ENCODE measurements at places on chromosomes 2 and 18. TPM values are rescaled to one million over a fixed set of nuclear protein-coding genes. Genes with fewer than 3 reads are reported as not detected.

- no peak for DNase-seq
These were observed 214.6 kb downstream of the RDH14 start for GRCh38 chr2:18345848-18346247.

- no peak for DNase-seq
These were observed 64.5 kb downstream of the ANKRD44 start for GRCh38 chr2:197245829-197246804.

GRCh38 chr18:48290162-48290926 lies 118.8 kb downstream of the ZBTB7C start:
- no peak for DNase-seq

- no peak for DNase-seq
These were observed 52.3 kb downstream of the SOS1 start for GRCh38 chr2:39068299-39069135.

DNA sequence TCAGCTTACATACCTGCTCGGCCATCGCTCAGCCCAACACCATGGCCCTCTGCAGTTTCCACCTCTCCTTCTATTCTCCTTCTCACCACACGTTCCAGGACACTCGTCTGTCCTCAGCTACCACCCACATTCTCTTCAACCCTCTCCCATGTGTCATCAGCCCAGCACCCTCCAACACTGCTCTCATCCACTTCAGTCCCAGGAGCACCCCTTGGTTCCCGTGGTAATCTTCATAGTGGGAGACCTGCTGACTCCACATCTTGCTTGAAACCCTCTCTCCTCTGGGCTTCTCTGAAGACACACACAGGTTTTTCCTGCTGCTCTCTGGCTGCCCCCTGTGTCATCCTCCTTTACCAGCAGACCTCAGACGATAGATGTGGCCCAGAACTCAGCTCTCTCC lies 228.7 kb downstream of the GBX2 start:
- DNase-seq: no peak

- no peak for DNase-seq
These were observed 20.0 kb downstream of the CCDC138 start for GRCh38 chr2:108806371-108807113.

DNA sequence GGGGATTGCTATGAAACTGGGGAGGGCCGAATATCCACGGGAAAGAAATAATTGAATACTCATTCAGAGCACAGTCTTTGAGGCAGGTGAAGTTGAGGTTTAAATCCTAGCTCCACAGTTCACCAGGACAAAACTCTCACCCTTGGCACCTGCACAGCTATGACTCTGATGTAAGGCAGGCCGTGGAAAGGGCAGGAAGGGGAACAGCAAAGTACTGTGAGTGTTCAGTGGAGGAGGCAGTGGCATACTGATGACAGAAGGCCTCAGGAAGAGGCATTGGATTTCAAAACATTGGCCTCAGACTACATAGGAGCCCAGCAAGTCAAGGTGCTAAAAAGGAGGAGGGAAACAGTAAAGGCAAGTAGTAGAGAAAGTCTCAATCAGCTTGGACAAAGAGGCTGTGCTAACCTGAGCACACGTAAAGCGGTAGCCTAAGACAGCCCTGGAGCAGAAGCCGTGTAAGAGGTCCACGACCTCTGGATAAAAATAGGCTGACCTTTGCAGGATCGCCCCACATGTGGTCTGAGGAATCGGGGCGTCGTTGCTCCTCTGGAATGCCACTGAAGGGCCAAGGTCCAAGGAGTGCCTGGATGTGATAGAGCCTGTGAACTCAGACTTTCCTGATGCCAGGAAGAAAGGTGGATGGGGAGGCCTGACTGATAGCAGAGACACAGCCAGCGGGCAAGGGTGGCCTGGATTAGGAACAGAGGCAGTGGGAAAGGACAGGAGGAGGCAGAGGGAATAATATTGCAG lies 243.6 kb downstream of the PID1 start:
- DNase-seq: no peak

DNA sequence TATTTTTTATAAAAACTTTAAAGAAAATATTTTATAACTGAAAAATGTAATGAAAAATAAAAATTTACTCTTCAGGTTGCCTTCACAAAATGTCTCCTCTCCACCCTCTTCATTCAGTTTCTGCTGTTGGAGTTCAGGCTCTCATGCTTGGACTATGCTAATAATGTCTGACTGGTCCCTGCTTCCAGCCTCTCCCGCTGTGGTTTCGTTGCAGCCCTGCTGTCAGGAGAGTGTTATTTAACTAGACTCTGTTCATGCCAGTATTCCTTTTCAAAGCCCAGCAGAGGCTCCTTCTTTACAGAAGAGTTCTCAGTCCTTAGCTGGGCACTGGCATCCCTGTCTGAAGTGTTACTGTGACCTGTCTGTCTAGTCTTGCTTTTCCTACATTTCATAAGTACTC lies 40.4 kb downstream of the CLIP4 start:
- DNase-seq: no peak

DNA sequence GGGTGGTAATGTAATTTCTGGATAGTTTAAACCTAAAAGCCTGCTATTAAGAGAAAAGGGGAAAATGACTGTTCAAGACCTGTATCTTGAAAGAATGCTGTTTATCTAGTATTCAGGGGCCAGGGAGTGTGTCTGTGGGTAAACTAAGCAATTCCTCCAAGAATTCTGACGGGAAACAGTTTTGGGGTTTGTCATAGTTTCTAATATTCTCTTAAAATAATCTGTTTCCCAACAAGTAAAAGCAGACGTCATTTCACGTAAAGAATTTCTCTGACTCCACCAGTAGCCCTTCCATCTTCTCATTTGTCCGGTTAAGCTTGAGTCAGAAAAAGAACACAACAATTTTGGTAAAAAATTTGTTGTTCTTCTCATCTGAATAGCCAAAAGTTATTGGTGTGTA lies 232.1 kb upstream of the EPAS1 start:
- DNase-seq: no peak

DNA sequence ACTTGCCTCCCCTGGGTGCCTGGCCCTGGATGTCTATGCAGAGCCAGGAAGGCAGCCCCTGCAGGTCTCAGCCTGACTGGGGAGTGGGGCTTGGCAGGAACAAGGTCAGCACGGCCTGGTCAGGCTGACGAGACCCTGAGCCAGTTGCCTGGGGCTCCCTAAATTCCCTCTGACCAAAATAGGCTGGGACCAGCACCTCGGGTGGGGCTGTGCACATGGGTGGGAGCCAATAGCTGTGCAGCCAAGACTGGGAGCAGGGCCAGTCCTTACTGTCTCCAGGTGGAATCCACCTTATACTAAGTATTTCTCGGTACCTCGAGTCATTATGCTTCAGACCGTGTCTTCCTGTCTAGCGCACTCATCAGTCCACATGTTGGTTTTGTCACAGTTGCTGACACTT lies 11.4 kb upstream of the IL1R2 start:
- no peak for DNase-seq

GRCh38 chr2:68448671-68449653 lies 18.1 kb downstream of the FBXO48 start:
- no peak for DNase-seq

DNA sequence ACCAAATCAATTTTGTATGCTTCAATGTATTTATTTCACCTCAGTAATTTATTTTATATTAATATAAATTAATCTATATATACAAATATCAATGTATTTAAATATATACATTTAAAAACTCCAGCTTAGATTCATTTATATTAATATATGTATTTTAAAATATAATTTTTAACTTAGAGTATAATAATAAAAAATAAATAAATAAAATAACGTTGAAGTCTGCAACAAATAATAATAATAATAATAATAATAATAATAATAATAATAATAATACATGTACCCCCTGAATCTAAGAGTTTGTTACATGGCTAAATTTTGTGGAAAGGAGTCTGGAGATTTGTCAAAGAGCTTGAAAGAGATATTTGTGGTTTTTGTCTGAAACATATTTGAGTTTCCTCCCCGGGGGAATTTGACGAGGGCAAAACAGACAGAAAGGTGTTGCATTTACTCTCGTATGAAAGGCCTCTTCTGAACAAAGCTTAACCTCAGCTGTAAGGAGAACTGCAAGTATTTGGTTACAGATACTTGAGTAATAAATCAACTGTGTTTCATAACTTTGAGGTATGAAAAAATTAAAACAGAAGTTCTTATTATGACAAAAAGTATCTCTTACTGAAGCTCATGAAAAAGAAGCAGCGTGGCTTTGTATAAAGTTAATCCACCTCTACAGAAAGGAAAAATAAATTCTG lies 93.4 kb downstream of the CDH19 start:
- no peak for DNase-seq

DNA sequence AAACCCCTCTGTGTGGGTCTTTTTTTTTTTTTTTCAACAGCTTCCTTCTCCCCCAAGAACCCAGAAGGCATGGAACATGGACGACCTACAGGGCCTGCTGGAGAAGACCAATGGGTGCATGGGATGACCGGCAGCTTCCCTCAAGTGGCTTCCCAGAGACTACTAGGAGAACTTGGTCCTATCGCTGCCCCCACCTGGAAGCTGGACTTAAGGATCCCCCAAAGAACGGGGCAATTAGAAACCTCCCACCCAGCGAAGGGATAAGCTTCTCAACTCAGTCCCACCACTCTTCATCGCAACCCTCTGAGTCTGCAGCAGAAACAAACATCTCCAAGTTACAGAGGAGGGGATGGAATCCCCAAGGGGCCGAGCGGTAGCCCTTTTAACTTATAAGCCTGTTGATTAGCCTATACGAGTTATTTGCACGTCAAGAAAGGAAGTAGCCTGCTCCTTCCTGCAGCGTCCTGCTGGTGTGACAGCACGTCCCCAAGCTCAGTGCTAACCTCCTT lies 1.4 kb downstream of the ACTR1B start:
- DNase-seq: no peak

- DNase-seq: no peak
These were observed 102.5 kb downstream of the RBM43 start for GRCh38 chr2:151159109-151159662.

GRCh38 chr18:75489493-75490190 lies 62.1 kb upstream of the SMIM21 start:
- DNase-seq: no peak

DNA sequence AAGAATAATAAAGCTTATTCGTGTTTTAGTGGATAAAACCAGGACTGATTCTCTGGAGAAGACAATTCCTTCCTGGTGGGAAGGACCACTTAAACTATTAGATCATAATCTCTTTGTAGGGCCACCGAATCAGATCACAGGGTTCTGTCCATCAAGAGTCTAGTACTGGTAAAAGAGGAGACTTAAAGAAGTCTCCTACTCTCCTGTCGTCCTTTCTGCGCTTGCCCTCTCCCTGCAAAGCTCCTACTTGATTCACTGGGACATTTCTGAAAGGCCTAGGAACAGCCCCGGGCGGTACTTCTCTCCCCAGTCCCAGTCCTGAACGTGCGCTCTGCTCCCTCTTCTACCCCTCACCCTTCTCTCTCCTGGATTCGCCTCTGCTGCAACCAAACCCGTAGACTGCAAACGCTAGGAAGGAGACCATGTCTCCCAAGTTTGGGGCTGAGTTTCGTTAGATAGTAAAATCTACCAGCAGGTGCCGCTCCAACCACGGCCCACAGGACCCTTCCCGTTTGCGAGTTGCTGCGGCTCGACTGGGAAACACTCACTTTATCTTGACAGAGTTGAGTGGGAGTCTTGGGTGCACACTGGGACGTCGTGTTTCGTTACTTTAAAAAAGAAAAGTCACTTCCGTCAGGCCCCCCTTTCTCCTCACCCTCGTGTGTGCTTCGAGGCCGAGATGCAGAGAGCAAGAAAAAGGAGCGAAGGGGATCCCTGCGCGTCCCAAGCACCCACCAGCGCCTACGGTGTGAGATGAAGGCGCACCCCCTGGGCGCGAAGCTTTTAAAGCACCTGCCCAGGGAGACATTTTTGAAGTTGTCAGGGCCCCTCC lies 923 bp downstream of the FIGLA start:
- DNase-seq: no peak

DNA sequence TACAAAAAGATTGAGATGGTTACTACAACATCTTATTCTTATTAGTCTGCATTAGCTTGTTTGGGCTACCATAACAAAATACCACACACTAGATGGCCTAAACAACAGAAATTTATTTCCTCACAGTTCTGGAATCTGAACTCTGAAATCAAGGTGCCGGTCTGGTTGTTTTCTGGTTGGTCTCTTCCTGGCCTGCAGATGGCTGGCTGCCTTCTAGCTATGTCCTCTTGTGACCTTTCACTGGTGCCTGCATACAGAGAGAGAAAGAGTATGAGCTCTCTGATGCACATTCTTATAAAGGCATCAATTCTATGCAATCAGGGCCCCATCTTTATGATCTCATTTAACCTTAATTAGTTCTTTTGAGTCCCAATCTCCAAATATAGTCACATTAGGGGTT lies 696.5 kb downstream of the TDRD15 start:
- DNase-seq: no peak

- DNase-seq: no peak
These were observed 338.3 kb downstream of the ALK start for GRCh38 chr2:29583104-29583503.

DNA sequence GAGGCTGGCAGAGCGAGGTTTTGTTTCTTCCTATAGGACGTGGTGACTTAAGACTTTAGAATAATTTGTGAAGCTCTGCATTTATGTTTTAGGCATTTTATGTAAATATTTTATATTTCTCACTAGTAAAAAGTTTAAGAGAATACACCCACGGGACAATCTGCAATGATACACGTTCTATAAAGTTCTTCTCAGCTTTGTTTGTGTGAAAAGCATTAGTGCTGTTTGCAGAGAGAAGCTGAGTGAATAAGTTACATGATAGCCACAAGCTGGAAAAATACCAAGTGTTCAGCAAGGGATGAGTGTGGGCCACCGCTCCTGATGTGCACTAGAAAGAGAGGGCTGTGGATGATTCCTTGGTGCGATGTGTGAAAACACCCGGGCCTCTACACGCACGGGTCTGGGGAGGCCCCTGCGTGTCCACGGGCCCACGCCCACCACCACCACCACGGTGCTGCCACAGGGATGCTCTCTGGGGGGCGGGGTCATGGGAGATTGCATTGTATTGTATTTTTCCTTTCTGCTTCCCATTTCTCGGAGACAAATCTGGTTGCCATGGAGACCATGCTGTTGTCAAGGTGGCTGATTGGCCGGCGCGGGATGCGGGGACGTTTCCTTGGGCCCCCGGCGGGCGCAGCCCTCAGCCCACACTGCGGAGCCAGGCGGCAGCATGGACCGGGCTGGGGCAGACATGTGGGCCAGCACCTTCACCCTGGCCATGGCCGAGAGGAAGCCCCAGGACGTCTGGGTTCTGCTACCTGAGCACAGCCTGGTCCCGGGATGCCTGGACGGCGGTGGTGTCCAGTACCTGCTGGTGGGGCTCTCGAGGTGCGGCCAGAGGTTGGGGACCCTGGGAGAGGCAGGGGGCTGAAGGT lies at the start of gene RTP5:
Gene RTP5, plus strand, starts transcription at position 643 of the 875 bp plus-strand sequence. Its CDS starts 28 bp downstream, at position 671.
- DNase-seq: no peak

GRCh38 chr2:214628091-214628490 lies 181.4 kb downstream of the BARD1 start:
- DNase-seq: no peak

GRCh38 chr18:39198376-39198775 lies 1632.8 kb upstream of the CELF4 start:
- DNase-seq: no peak

- no peak for DNase-seq
These were observed 76.1 kb downstream of the SCG2 start for GRCh38 chr2:223526106-223526505.

TMEM214 gene
- 42.4 TPM for total RNA-seq

COL3A1 gene
- not detected for total RNA-seq

DCDC2C gene
- total RNA-seq: not detected

IL1R2 gene
- 1.9 TPM for total RNA-seq

ANKRD36 gene
- 70.1 TPM for total RNA-seq

FIGN gene
- total RNA-seq: not detected

MEIS1 gene
- 13.4 TPM for total RNA-seq

DAW1 gene
- not detected for total RNA-seq

ARHGAP25 gene
- total RNA-seq: 75.6 TPM

ALPI gene
- not detected for total RNA-seq

COL6A3 gene
- 1.9 TPM for total RNA-seq

NT5DC4 gene
- not detected for total RNA-seq

ABCG8 gene
- not detected for total RNA-seq

PTPRN gene
- not detected for total RNA-seq

HOXD11 gene
- not detected for total RNA-seq

KCNF1 gene
- total RNA-seq: not detected

Data from T-helper 17 cell (primary cell).